CD8-positive, alpha-beta T cell (primary cell): ENCODE measurements at places on chromosomes 6 and 20. TPM values are rescaled to one million over a fixed set of nuclear protein-coding genes. Genes with fewer than 3 reads are reported as not detected.

The LY6G6F gene
- not detected for total RNA-seq

- no peak for DNase-seq
Measured at GRCh38 chr6:47075168-47075567, 33.0 kb upstream of the ADGRF1 start.

GRCh38 chr6:49110916-49111315, 352.1 kb downstream of the MMUT start:
- no peak for DNase-seq

GRCh38 chr6:108080010-108080780, 5.7 kb upstream of the OSTM1 start:
- no peak for DNase-seq

- no peak for DNase-seq
Measured at GRCh38 chr20:47481330-47482216, 20.1 kb upstream of the NCOA3 start.

- DNase-seq, result no peak
Measured at GRCh38 chr6:131492932-131493573, 80.0 kb upstream of the ARG1 start.

GRCh38 chr6:21826023-21826422, 232.5 kb downstream of the SOX4 start:
- DNase-seq, result no peak
